CD4-positive, CD25-positive, alpha-beta regulatory T cell (primary cell): ENCODE measurements at places on chromosomes 5 and 9. TPM values are rescaled to one million over a fixed set of nuclear protein-coding genes. Genes with fewer than 3 reads are reported as not detected.

DNA sequence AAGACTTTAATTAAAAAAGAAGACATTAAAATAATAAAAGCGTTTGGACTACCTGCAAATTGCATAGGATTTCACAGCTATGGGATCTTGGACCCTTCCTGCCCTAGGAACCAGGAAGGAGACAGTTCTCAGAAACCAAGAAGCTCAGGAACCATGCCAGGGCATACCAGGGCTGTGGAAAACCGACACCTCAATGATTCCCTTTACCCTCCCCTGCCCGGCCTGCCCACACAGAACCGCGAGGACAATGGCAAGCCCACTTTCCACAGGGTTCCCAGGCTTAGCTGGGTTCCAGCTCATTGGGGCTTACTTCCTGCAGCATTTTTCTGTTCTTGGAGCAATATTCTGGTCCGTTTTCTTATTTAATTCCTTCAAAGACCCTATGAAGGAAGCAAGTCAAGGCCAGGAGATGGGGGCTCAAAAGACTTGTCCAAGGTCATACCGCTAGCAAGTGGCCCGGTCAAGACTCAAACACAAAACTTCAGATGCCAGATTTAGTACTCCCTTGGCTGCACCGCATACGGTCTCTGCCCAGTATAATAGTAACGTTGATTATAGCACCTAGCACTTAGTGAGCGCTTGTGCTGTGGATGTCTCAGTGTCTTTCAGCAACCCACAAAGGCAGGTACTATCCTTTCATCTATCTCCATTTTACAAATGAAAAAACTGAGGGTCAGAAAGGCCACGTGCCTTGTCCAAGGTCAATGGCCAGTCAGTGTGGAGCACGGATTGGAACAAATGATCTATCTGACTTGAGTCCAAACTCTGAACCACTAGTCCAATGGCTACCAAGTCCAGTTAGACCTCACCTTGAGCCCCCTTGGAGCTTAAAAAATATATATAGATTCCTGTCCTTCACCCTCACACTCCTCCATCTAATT is 6.8 kb downstream of the FAT2 start:
- no peak overlapping the region for H3K27ac ChIP-seq
- no peak overlapping the region for H3K4me3 ChIP-seq
- DNase-seq = no peak
- no peaks in the 10 kb centered on the region for H3K27me3 ChIP-seq

DNA sequence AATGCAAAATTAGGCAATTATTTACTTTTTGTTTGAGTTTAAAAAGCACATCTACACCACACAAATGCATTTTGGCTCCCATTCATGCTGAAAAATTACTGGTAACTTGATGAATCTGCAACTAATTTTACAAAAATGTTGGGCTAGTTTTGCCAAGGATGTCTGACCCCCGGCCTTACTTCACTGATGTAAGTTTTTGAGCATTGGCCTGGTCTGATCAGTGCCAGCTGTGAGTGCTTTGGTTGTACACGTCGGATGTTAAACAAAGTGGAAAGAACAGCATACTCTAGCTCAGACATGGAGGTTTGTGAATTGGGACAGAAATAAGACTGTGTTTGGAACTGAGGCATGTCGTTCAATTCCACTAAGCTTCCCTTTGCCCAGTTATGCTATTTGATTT is 1044.2 kb downstream of the TLE4 start:
- no peaks in the 10 kb centered on the region for H3K27me3 ChIP-seq
- H3K4me3 ChIP-seq = no peak overlapping the region
- DNase-seq = no peak
- no peaks in the 10 kb centered on the region for H3K36me3 ChIP-seq

- H3K27ac ChIP-seq = no peak overlapping the region
- no peaks in the 10 kb centered on the region for H3K27me3 ChIP-seq
- no peaks in the 10 kb centered on the region for H3K4me1 ChIP-seq
- DNase-seq = peak; percentile 8
- H3K36me3 ChIP-seq = no peaks in the 10 kb centered on the region
Observed at GRCh38 chr9:70519912-70520724, 105.7 kb upstream of the KLF9 start.

GRCh38 chr9:100204796-100205195 is 105.8 kb downstream of the INVS start:
- DNase-seq = no peak
- no peaks in the 10 kb centered on the region for H3K27me3 ChIP-seq
- no peaks in the 10 kb centered on the region for H3K4me1 ChIP-seq

GRCh38 chr9:94700445-94700844 is 26.1 kb upstream of the AOPEP start:
- H3K4me1 ChIP-seq = no peaks in the 10 kb centered on the region
- no peak for DNase-seq
- peaks cover 3% of the 10 kb centered on the region for H3K27me3 ChIP-seq
- no peaks in the 10 kb centered on the region for H3K36me3 ChIP-seq
- no peak overlapping the region for H3K27ac ChIP-seq

- H3K27me3 ChIP-seq = peaks cover 17% of the 10 kb centered on the region
- H3K4me1 ChIP-seq = no peaks in the 10 kb centered on the region
- H3K27ac ChIP-seq = no peak overlapping the region
- H3K4me3 ChIP-seq = no peak overlapping the region
Observed at GRCh38 chr5:54329731-54330709, 19.6 kb upstream of the ARL15 start.

- H3K4me3 ChIP-seq = no peak overlapping the region
- no peaks in the 10 kb centered on the region for H3K27me3 ChIP-seq
- no peak for DNase-seq
- H3K27ac ChIP-seq = no peak overlapping the region
Observed at GRCh38 chr5:80146046-80146445, 109.8 kb downstream of the SERINC5 start.

GRCh38 chr9:96209407-96210271 is 92.3 kb downstream of the HSD17B3 start:
- H3K4me3 ChIP-seq = no peak overlapping the region
- H3K27me3 ChIP-seq = no peaks in the 10 kb centered on the region
- no peak overlapping the region for H3K27ac ChIP-seq
- DNase-seq = no peak
- no peaks in the 10 kb centered on the region for H3K36me3 ChIP-seq

DNA sequence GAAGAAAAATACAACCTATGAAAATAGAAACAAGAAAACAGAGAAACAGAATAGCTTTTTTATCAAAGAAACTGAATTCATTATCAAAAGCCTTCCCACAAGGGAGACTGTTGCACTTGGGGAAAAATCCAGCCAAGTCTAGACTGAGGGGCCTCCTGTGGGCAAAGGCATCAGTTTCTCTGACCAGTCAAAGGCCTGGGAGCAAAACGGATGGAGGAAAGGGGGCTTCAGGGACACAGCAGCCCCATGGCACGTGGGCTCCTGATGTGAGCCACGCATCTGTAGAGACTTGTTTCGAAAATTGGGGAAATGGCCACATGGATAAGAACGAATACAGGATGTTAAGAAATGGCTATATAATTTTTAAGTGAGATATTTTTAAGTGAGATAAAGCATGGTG is 21.1 kb downstream of the ZDHHC11B start:
- no peaks in the 10 kb centered on the region for H3K36me3 ChIP-seq
- no peak overlapping the region for H3K4me3 ChIP-seq
- no peak overlapping the region for H3K27ac ChIP-seq
- DNase-seq = no peak

- no peaks in the 10 kb centered on the region for H3K36me3 ChIP-seq
- H3K27ac ChIP-seq = no peak overlapping the region
- no peak overlapping the region for H3K4me3 ChIP-seq
- H3K4me1 ChIP-seq = no peaks in the 10 kb centered on the region
- H3K27me3 ChIP-seq = no peaks in the 10 kb centered on the region
Observed at GRCh38 chr5:72723581-72723980, 92.9 kb upstream of the TNPO1 start.

SLC6A19 gene
- total RNA-seq = not detected

SLC36A2 gene
- not detected for total RNA-seq

CDH10 gene
- not detected for total RNA-seq

TMEM161B gene
- 30.1 TPM for total RNA-seq

FGF1 gene
- total RNA-seq = not detected

ADGRD2 gene
- total RNA-seq = not detected
